ENCODE measurements at places on chromosomes 3 and 15.

DNA sequence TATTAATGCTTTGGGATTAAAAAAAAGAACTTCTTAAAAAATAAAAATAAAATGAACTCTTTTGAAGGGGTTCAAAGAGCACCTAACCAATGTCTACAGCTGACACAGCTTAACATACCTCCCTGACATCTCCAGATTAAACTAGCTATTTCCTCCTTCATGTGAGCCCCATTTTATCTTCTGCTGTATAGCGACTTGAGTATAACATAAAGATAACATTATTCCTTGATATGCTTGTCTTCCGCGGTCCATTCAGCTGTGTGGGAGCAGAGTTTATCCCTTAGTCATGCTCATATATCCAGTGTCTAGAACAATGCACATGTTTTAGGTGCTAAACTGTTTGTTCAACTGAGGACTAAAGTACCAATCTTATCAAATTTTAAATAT, 7.8 kb upstream of the CHRM5 start:
- DNase-seq = no peak

- DNase-seq = no peak
Observed at GRCh38 chr15:59649603-59650002, 7.7 kb downstream of the GTF2A2 start.

- DNase-seq = no peak
Observed at GRCh38 chr3:141413391-141413790, 45.1 kb downstream of the ZBTB38 start.

- DNase-seq = no peak
Observed at GRCh38 chr3:131047582-131047981, 20.9 kb downstream of the NEK11 start.

- DNase-seq = peak; percentile 46
Observed at GRCh38 chr3:138946663-138947494, at the start of the genes FOXL2 and FOXL2NB. Gene FOXL2 (minus strand): TSS chr3:138947137. CDS start chr3:138946722, 415 bp downstream. Gene FOXL2NB (plus strand): TSS chr3:138947217. CDS start chr3:138947365, 148 bp downstream.

DNA sequence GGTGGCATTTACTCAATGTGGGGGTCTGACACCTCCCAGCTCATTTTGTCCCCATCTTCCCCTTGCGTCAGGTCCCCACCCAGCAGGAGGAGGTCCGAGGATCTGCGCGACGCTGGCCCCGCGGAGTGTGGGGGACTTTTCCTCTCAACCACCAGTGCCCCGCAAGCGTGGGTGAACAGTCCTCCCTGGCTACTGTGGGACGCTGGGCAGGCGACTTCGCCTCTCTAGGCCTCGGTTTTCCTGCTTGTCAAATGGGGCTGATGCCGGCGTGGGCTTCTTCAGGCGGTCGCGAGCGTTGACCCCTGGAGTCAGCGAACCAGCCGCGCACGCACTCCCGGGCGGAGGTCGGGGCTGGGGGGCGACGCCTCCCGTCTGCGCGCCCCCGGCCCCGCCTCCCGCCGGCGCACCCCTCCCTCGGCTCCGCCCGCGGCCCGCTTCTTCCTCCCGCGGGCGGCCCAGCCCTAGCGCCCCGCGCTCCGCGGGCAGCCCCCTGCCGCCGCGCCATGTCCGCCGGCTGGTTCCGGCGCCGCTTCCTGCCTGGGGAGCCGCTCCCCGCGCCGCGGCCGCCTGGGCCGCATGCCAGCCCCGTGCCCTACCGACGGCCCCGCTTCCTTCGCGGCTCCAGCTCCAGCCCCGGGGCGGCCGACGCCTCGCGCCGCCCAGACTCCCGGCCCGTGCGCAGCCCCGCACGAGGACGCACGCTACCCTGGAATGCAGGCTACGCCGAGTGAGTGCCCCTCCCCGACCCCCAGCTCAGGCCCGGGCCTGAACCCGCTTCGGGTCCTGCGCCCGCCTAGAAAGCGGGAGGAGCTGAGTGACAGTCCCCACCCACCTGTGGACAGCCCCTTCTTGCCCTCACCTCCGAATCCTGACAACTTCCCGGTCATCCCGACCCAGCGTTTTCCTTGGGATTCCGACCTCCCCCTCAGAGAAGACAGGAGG, at the start of gene PPM1M:
Gene PPM1M, plus strand, starts transcription at position 438 of the 942 bp plus-strand sequence. Its CDS starts 66 bp downstream, at position 504.
- no peak for DNase-seq

GRCh38 chr3:185215873-185216606, 37.8 kb downstream of the EHHADH start:
- peak; percentile 22 for DNase-seq

DNA sequence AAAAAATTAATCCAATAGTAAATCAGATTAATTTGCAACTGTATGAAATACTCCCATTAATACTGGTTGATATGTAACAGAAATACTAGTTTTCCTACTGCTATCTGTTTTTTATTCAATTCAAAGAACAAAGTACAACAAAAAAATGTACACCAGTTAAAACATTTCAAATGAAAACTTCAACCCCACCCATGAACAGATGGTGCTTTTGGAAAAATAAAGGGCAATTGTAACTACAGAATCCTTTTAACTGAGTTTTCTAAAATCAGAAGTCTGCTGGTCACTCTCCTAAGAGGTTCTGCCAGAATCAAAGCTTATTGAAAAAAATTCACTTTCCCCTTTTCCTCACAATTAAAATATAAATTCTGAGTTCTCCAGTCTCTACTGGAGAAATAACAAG, 34.3 kb downstream of the DENND6A start:
- DNase-seq = no peak

DNA sequence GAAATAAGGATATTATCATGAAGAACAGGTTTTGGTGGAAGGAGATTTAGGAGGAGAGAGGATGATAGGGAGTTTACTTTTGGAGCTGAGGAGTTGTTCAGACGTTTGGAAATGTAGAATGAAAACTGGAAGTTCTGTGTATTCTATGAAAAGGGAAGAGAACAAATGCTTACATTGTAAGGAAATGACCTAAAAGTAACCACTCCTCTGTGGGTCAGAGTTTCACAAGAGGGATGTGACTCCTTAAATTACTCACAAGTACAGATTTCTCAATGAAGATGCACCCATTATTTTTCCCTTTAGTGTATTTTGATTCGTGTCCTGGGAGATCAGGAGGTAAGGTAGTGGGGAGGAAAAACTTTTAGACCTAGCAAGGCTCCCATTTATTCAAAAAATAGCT, 4.0 kb downstream of the RNF13 start:
- DNase-seq = no peak

Data from COR-L47 (cell line).